Naive thymus-derived CD4-positive, alpha-beta T cell (primary cell): ENCODE measurements at places on chromosomes 11 and 22. TPM values are rescaled to one million over a fixed set of nuclear protein-coding genes. Genes with fewer than 3 reads are reported as not detected.

GRCh38 chr11:30116512-30116911 lies 99.7 kb upstream of the KCNA4 start:
- no peaks in the 10 kb centered on the region for H3K27me3 ChIP-seq
- DNase-seq = no peak
- H3K4me1 ChIP-seq = no peaks in the 10 kb centered on the region
- no peaks in the 10 kb centered on the region for H3K36me3 ChIP-seq
- H3K4me3 ChIP-seq = no peak overlapping the region

DNA sequence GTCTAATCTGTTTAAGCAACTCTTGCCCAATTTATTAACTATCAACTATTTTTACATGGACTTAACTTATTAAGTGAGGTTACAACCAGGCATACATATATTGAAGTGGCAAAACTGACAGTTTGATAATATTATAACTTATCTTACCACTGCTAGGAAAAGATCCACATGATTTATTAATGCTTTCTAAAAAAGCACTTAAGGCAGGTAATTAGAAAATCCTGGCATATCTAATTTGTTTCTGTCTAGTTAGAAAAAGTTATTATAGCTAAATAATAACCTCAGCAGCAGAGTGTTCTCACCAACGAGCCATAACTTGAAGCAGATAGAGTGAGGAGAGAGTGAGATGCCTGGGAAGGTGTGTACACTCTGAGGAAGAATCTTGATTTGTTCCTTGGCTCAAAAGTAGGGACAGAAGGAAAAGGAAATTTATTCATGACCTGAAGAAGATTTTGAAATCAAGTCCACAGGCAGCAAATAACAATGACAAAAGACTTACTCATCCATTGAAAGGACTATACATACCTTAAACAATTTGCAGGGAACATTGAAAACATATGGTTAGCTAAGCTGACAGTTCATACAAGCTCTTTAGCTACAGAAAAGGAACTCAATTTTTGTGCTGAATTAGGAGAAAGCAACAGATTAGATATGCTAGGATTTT lies 7.1 kb upstream of the MUC15 start:
- H3K4me1 ChIP-seq = no peaks in the 10 kb centered on the region
- no peaks in the 10 kb centered on the region for H3K36me3 ChIP-seq
- H3K4me3 ChIP-seq = no peak overlapping the region

Gene INPP5J
- 0.24 TPM for total RNA-seq

- no peaks in the 10 kb centered on the region for H3K4me1 ChIP-seq
- no peak overlapping the region for H3K27ac ChIP-seq
- no peaks in the 10 kb centered on the region for H3K36me3 ChIP-seq
Measured at GRCh38 chr11:130523166-130523565, 74.7 kb downstream of the ADAMTS15 start.

GRCh38 chr11:128906185-128907050 lies 15.3 kb downstream of the KCNJ5 start:
- H3K27ac ChIP-seq = no peak overlapping the region
- no peak for DNase-seq
- no peaks in the 10 kb centered on the region for H3K36me3 ChIP-seq
- no peaks in the 10 kb centered on the region for H3K4me1 ChIP-seq
- peak overlapping the region; percentile 62 for H3K4me3 ChIP-seq

DNA sequence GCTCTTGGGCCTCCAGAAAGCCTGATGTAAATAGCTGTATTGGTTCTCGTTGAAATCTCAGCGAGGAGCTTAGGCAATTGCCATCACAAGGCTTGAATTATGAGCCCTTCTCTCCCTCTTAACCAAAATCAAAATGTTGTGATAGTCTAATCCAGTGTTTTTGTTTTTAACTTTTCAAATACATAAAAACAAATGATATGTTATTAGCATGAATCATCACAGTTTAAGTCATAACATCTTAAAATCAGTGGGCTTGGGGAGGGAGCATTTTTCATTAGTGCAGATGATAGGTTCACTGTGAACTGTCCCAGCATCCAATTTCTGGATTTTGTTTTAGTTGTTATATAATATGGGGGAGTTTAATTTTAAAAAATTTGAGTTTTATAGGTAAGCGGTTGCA lies 48.9 kb upstream of the HORMAD2 start:
- peaks cover 3% of the 10 kb centered on the region for H3K36me3 ChIP-seq
- H3K27ac ChIP-seq = no peak overlapping the region
- H3K4me1 ChIP-seq = no peaks in the 10 kb centered on the region
- no peak overlapping the region for H3K4me3 ChIP-seq
- no peaks in the 10 kb centered on the region for H3K27me3 ChIP-seq

DNA sequence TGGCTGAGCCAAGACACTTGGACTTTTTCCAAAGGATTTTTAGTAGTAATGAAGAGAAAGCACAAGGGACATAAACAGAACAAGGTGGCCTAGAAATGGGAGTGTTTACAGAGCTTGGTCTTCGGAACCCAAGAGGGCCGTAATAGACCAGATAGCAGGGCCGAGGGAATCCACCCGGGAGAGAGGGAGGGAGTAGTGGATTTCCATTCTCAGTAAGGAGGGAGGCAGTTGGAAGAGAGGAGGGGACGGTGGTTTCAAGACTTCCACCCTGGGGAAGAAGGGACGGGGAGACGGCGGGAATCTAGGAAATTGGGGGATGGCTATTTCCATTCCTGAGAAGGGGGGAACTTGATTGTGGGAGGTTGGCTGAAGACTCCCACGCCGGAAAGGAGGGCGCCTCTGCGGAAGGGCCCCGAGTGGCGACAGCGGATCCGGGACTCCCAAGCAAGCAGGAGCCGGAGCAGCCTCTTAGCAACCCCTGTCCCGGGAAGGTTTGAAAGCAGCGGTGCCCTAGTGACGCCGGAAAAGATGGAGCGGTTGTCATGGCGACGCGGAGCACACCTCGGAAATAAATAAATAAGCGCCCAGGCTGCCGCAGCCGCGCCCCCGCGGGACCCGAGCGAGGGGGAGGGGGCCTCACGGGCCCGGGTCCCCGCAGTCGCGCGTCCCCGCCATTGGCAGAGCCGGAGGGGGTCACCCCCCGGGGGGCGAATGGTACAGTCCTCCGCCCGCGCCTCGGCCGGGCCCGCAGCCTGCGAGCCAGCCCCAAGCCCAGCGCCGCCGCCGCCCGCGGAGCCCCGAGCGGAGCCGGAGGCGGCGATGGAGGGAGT lies 31.6 kb downstream of the EIF3F start:
- H3K27me3 ChIP-seq = no peaks in the 10 kb centered on the region
- H3K4me3 ChIP-seq = peak overlapping the region; percentile 62
- peaks cover 4% of the 10 kb centered on the region for H3K4me1 ChIP-seq
- no peaks in the 10 kb centered on the region for H3K36me3 ChIP-seq
- DNase-seq = peak; percentile 60
- peak overlapping the region; percentile 47 for H3K27ac ChIP-seq

Gene INPPL1
- total RNA-seq = 103 TPM

DNA sequence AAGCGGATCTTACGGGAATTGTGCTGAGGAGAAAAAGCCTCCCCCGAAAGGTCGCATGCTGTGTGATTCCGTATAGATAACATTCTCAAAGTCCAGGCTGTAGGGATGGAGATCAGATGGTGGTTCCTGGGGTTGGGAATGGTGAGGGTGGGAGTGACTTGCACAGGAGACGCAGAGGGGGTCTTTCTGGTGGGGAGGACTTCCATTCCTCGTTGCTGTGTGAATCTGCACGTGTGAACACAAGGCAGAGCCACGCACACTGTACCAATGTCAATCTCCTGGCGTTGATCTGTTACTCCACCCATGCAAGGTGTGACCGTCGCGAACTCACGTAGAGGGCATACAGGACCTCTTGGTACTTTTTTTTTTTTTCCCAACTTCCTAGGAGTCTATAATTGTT lies 59.0 kb upstream of the KCNQ1OT1 start:
- DNase-seq = no peak
- no peaks in the 10 kb centered on the region for H3K4me1 ChIP-seq
- H3K27ac ChIP-seq = no peak overlapping the region
- H3K27me3 ChIP-seq = no peaks in the 10 kb centered on the region

GRCh38 chr11:72932132-72932570 lies 117.9 kb downstream of the ATG16L2 start:
- no peak for DNase-seq
- H3K4me1 ChIP-seq = no peaks in the 10 kb centered on the region
- no peaks in the 10 kb centered on the region for H3K36me3 ChIP-seq
- H3K27me3 ChIP-seq = no peaks in the 10 kb centered on the region

- no peak for DNase-seq
- H3K27ac ChIP-seq = no peak overlapping the region
- no peaks in the 10 kb centered on the region for H3K36me3 ChIP-seq
Measured at GRCh38 chr11:46984987-46985386, 48.4 kb downstream of the CSTPP1 start.

- H3K4me1 ChIP-seq = peaks cover 6% of the 10 kb centered on the region
- no peak for DNase-seq
Measured at GRCh38 chr11:2149864-2150847, 10.9 kb downstream of the INS start.

- H3K27ac ChIP-seq = no peak overlapping the region
- H3K27me3 ChIP-seq = no peaks in the 10 kb centered on the region
- peaks cover 10% of the 10 kb centered on the region for H3K4me1 ChIP-seq
- H3K4me3 ChIP-seq = no peak overlapping the region
- H3K36me3 ChIP-seq = no peaks in the 10 kb centered on the region
Measured at GRCh38 chr11:102269927-102270326, 47.4 kb upstream of the BIRC3 start.

GRCh38 chr11:102546923-102547471 lies 16.4 kb upstream of the MMP7 start:
- H3K27ac ChIP-seq = no peak overlapping the region
- H3K4me1 ChIP-seq = no peaks in the 10 kb centered on the region
- H3K4me3 ChIP-seq = no peak overlapping the region
- H3K27me3 ChIP-seq = no peaks in the 10 kb centered on the region
- H3K36me3 ChIP-seq = no peaks in the 10 kb centered on the region

GRCh38 chr22:45504373-45505341 lies 2.0 kb downstream of the FBLN1 start:
- no peak for DNase-seq
- H3K4me3 ChIP-seq = no peak overlapping the region
- H3K27ac ChIP-seq = no peak overlapping the region
- no peaks in the 10 kb centered on the region for H3K4me1 ChIP-seq
- no peaks in the 10 kb centered on the region for H3K27me3 ChIP-seq
